Heart right ventricle (tissue), 16 donors: ENCODE measurements at places on chromosomes 11 and 22. TPM values are rescaled to one million over a fixed set of nuclear protein-coding genes. Genes with fewer than 3 reads are reported as not detected.
A peak's percentile ranks its signal among the peaks of the same experiment; 100 is the strongest.

BACE1 gene
- total RNA-seq = 13.7 TPM

OR2D2 gene
- not detected for total RNA-seq

CNGA4 gene
- total RNA-seq = not detected

PLAAT4 gene
- total RNA-seq = 565 TPM

GAS2 gene
- 15.1 TPM for total RNA-seq

- DNase-seq = no peak
Observed at GRCh38 chr11:112670806-112671570, 290.2 kb upstream of the NCAM1 start.

GRCh38 chr11:11022125-11022730 is 164.4 kb upstream of the ZBED5 start:
- DNase-seq = peak; percentile 21

GRCh38 chr11:60987577-60988277 is 16.2 kb downstream of the CD6 start:
- no peak for DNase-seq

GRCh38 chr11:99584830-99585229 is 564.1 kb downstream of the CNTN5 start:
- no peak for DNase-seq

- no peak for DNase-seq
Observed at GRCh38 chr11:109769858-109770257, 323.3 kb upstream of the ZC3H12C start.

DNA sequence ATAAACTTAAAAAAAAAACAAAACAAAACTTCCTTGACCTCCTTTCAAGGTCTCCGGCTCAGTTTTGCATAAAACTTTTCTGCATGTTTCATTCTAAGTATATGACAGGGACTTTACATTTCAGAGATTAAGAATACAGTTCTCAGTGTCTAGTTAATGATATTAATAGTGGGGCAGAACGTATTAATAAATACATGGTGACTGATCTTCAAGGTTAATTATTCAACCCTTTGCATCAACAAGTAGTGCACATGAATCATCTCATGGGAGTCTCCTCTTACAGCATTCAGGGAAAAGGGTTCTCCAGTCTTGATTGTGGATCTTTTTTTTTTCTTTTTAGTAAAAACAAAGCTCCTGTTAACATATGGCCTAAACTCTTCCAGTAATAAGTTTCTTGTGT is 146.8 kb downstream of the KIRREL3 start:
- no peak for DNase-seq

GRCh38 chr11:90364527-90364926 is 141.7 kb upstream of the CHORDC1 start:
- DNase-seq = no peak

DNA sequence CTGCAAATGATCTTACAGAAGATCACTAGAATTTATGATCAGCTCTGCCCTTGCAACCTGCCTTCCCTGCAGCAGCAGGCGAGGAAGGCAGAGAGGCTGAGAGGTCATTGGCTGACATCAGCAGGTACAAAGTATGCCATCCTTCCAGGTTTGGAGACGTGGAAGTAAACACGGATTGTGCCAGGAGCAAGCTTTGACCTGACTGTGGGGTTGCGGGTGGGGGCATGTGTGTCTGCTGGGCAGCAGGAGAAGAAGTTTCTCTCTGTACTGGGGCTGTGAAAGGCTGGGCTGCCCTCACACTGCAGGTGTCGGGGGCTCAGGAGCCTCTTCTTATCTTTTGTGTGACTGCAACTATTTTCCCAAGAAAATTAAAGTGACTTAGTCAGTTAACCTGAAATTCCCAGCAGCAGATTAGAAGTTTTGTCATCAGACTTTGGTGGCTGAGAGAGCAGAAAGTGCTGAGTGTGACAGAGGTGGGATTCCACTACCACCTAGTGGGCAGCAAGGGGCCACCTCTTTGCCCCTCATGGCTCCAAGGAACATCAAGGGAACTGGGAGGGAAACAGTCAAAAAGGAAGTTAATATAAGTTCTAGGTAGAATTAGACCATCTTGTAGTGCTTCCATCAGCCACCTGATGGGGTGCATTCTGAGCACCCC is 565.9 kb downstream of the ETS1 start:
- no peak for DNase-seq

GRCh38 chr11:99884750-99885149 is 802.3 kb upstream of the ARHGAP42 start:
- DNase-seq = no peak

- no peak for DNase-seq
Observed at GRCh38 chr11:3783611-3784010, 13.7 kb downstream of the NUP98 start.

DNA sequence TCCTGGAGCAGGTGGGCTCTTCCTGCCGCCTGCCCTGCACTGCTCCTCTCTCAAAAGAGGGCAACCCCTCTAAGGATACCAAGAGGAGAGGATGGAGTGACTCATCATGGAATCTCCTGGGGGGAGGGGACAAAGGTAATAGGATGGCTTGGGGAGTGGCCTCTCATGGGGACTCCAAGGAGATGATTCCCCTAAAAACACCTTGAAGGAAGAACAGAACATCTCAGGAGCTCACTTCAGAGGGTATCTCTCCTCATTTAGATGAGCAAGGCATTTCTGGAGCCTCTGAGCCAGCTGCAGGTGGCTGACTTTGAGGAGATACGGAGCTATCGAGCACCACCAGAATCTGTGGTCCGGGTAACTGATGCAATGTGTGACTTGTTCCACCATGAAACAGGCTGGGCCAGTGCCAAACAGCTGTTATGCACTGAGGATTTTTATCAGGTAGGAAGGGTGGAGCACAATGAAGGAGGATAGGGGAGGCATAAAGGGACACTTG is 40.2 kb downstream of the RRP8 start:
- no peak for DNase-seq

GRCh38 chr11:65210361-65210731 is 28.6 kb downstream of the CAPN1 start:
- no peak for DNase-seq

GRCh38 chr11:10655227-10655626 is 38.3 kb downstream of the IRAG1 start:
- DNase-seq = no peak

DNA sequence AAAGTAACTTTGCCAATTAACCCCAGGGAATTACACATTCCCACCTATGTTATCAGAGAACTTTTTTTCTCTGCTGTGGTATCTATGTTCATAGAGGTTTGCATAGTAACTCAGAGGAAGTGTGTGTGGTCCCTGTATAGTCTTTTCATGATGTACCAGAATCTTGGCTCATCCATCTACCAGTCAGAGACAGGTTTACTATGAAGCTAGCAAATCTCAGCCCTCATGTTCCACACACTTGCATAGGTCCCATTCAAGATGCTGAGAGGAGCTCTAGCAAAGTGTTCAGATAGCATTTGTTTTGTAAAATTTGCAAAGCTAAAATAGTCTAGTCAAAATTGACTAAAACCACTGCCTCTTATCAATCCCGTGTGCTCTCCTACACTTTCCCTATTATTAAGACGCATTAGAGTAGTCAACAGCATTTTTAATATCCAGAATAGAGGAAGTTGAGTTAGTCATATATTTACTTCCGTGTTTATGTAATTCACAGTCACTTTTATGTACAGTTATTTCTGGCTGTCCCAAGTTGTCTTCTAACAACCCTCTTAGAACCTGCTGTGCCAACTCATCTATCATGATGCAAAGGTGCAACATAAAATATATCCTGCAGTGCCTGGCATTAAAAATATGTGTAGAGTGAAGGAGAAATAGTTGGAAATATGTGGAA is 184.2 kb downstream of the FAM76B start:
- DNase-seq = no peak
